ENCODE measurements at places on chromosomes 1 and 21. TPM values are rescaled to one million over a fixed set of nuclear protein-coding genes. Genes with fewer than 3 reads are reported as not detected.
A peak's percentile ranks its signal among the peaks of the same experiment; 100 is the strongest.

The LCE6A gene
- total RNA-seq = not detected

The FALEC gene
- 0.84 TPM for total RNA-seq

The NKAIN1 gene
- 1.3 TPM for total RNA-seq

The AMY1C gene
- total RNA-seq = not detected

The CYP4A22 gene
- total RNA-seq = not detected

The ANGPTL7 gene
- 1.2 TPM for total RNA-seq

The HOOK1 gene
- 1.9 TPM for total RNA-seq

DNA sequence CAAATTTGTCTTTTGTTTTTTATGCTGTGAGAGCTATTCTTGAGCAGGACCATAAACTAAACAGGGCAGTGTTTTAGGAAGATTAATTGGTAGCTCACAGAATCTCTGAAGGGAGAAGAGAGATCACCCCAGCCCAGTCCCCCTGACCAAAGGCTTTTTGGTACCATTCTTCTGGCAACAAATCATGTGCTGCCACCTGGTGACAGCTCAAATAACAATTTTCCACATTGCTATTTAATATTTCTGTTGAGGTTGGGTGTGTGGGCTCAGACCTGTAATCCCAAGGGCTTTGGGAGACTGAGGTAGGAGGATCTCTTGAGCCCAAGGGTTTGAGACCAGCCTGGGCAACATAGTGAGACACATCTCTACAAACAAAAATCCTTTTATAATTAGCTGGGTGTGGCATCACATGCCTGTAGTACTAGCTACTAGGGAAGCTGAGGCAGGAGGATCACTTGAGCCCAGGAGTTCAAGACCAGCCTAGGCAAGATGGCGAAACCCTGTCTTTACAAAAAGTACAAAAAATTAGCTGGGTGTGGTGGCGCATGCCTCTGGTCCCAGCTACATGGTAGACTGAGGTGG, 2.2 kb upstream of the TESK2 start:
- DNase-seq = peak; percentile 64

DNA sequence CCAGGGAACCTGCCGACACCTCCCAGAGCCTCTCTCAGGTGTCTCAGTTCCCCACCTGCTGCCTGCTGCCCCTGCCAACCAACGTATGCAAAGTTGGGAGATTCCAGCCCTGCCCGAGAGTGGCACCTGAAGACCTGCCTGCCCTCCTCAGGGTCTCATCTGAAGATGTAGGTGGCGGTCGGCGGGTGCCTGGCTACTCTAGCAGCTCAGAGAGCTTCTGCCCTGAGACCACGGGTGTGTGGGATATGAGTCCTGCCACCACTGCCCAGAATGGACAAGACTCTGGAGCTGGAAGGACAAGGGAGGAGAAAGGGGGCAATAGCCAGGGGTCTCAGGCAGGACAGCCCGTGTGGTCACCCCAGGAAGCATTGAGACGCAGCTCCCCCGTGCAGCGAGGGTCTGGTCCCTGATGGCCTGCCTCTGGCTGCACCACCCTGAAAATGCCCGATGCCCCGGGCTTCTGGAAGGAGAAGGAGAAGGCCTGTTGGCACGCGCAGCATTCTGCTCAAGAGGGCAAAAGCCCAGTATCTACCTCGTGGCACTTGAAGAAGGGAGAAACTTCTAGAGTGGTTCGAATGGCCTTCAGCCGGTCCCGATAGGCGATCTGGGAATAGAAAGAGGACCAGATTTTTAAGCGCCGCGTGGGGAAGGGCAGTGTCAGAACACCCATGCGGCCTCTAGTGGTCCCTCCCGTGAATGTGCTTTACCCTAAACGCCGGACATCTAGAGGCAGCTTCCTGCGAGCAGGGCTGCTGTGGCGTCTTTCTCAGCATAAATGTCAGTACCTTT, 88.8 kb downstream of the STUM start:
- peak; percentile 77 for DNase-seq

- peak; percentile 50 for DNase-seq
Observed at GRCh38 chr1:64090436-64090835, 113.0 kb upstream of the UBE2U start.

- DNase-seq = peak; percentile 46
Observed at GRCh38 chr1:57422271-57423134, 1.4 kb downstream of the DAB1 start.

GRCh38 chr1:172946814-172947507, 103.8 kb downstream of the TNFSF18 start:
- peak; percentile 41 for DNase-seq

DNA sequence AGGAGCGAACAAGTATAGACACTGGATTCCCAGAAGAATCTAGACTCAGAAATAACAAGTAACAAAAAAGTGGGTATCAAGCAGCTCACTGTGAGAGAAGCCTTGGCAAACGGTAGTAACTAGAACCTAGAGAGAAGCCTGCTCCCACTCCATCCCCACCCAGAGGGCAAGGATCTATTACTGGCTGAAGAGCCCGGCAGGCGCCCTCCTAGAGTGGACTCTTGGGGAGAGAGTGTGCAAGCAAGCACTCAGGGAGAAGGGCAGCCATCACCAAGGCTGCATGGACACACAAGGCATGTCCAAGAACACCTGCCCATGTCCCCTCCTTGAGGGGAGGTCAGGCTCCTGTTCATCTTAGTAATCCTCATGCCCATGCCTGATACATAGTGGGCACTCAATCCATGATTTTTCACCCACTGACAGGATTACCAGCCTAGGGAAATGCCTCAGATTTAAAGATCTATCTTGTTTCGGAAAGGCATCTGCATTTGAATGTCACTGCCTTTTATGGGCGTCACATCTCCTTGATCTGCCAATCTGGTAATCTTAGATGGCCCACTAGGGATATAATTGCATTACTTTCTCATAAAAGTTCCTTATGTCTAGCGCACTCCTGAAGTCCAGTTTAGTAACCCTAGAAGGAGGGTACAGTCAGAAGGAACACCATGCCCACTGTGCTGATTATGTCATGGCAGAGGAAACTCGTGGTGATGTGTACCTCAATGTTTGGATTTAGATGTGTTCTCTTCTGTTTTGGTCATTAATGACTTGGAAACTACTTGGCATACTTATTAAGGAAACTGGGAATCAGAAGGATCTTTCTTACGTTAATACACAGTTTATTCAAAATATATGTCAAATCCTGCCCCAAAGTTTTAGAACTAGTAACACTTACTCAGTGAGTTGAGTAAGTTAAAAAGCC, 14.4 kb downstream of the CNN3 start:
- DNase-seq = peak; percentile 75

GRCh38 chr1:145846201-145846612, 777 bp downstream of the NUDT17 start:
- DNase-seq = peak; percentile 54

DNA sequence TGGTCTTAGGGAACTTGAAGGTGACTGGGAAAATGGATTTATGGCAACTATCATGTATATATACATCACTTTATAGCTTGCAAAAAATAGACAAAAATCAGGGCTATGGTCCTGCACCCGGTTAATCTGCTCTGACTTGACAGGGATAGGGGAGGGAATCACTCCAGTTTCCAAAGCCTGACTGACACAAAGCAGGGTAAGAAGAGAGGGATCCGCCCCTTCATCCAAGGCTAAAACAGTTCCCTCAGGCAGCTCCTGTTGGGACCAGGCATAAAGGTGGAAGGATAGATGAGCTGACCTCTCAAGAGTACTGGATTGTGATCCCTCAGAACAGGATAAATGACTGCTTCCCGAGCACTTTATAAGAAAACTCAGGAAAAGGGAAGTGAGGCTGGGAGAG, 1.4 kb downstream of the PBXIP1 start:
- DNase-seq = no peak

- no peak for DNase-seq
Observed at GRCh38 chr1:198333744-198334143, 176.9 kb downstream of the NEK7 start.

DNA sequence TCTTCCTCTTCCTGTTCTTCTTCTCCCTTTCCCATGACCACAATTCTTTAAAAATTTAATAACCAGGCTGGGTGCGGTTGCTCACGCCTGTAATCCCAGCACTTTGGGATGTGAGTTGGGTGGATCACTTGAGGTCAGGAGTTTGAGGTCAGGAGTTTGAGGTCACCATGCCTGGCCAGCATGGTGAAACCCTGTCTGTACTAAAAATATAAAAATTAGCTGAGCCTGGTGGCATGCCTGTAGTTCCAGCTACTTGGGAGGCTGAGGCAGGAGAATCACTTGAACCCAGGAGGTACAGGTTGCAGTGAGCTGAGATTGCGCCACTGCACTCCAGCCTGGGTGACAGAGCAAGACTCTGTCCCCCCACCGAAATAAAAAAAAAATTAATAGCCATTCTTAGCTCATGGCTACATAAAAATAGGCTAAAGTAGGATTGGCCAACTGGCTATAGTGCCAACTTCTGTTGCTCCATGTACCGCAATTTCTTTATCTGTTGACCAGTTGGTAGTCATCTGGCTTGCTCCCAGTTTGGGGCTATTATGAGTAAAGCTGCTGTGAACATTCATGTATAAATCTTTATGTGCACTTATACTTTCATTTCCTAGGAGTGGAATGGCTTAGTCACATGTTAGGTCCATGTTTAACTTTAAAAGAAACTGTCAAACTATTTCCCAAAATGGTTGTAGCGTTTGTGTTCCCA, 136.3 kb downstream of the PEX14 start:
- DNase-seq = no peak

- DNase-seq = no peak
Observed at GRCh38 chr1:186745531-186746146, 65.4 kb upstream of the PTGS2 start.

DNA sequence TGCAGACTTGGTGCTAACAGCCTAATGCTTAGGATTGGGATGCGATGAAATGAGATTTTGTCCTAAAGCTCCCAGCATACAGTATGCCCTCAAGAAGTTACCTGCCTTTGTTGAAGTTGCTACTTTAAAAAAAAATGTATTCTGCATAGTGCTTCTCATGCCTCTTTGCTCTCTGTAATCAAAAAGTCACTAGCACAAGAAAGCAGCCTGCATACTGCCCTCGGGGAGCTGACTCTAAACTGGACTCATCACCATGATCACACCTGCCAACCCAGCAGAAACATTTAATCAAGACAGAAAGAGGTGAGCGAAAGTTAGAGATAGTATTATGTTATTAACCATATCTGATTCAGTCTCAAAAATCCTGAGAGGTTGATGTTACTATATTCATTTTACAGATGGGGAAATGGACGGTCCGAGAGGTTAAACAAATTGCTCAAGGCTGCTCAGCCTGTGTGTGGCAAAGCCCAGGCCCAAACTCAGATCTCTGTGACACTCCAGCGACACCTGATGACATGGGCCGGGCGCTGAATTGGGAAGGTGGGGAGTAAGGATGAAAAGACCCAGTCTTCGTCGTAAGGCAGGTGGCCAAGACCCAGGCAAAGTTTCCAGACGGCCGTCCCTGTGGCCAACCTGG, 1.1 kb downstream of the BATF3 start:
- no peak for DNase-seq

GRCh38 chr1:184424945-184425344, 38.1 kb downstream of the C1orf21 start:
- no peak for DNase-seq

DNA sequence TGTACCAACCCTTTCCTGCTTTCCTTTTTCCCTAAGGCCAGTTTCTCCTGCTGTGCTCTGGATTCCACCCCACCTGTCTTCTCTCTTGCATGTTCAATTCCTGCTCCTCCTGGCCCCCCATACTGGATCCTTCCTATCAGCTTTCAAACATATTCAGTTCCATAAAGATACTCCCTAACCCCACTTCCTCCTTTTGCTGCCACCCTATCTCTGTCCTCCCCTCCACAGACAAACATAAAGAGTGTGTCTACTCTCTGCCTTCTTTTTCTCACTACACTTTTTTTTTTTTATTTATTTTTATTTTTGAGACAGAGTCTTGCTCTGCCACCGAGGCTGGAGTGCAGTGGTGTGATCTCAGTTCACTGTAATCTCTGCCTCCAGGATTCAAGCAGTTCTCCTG, 16.9 kb upstream of the RPF1 start:
- no peak for DNase-seq

- DNase-seq = peak; percentile 37
Observed at GRCh38 chr21:44006656-44007055, 5.5 kb upstream of the TRAPPC10 start.
